ENCODE measurements at places on chromosomes 5 and 9. TPM values are rescaled to one million over a fixed set of nuclear protein-coding genes. Genes with fewer than 3 reads are reported as not detected.

The CMBL gene
- 40.2 TPM for total RNA-seq

The GIN1 gene
- total RNA-seq = 8.5 TPM

The CCDC192 gene
- total RNA-seq = not detected

The CCDC171 gene
- total RNA-seq = 11.3 TPM

The ADAMTS2 gene
- total RNA-seq = 32.0 TPM

The CDC14B gene
- total RNA-seq = 30.2 TPM

The EQTN gene
- total RNA-seq = 1.4 TPM

Data from metanephros (tissue), 2 donors.